ENCODE measurements at places on chromosomes 2 and 18.
A peak's percentile ranks its signal among the peaks of the same experiment; 100 is the strongest.

DNA sequence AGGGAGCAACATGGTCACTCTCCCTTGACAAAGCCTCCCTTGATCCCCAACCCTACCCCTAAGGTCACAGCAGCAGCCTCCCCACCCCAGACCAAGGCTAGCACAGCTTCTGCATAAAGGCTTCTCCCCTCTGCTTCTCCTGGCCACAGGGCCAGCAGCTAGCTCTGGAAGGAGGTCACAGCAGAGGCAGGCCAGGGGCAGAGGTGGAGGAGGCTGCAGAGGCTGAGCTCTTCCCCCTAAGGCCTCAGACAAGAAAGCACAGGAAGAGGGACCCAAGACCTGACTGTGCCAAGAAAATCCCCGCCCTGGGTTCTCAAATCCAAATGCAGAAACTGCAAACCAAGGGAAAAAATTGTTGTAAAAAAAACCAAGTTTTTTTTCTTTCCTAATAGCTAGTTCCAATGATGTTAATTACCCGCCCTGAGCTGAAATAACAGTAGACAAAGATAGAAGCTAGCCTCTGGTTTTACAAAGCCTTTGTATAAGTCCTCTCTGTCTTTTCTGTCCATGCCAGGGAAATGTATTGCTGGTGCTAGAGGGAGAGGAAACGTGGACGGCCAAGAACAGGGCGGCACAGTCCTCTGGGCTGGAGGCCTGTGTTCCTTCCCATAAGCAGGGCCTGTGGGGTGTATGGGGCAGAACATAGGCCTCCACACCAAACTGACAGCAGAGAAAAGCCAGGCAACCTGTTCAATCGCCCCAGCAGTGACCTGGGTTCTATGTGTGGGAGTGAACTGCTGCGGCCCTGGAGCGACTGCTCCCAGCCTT, 79.5 kb downstream of the POLR1A start:
- DNase-seq, result no peak

DNA sequence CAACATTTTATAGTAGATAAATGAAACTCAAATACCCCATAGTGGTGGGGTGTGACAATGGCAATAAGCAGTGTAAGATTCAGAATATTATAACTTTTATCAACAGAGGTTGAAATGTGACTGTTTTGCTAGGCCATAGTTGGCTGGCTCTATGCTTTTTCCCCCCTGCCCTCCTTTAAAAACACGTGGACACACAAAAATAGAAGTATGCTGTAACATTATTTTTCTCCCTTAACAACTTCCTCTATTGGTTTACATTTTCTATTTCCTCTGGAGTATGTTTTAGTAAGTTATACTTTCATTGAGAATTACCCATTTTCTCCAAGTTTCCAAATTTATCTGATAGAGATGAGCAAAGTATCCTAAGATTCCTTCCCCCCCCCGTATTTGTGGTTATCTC, 31.1 kb downstream of the NDUFAF7 start:
- no peak for DNase-seq

GRCh38 chr18:58996131-58996641, 131.5 kb downstream of the ZNF532 start:
- peak; percentile 94 for DNase-seq

DNA sequence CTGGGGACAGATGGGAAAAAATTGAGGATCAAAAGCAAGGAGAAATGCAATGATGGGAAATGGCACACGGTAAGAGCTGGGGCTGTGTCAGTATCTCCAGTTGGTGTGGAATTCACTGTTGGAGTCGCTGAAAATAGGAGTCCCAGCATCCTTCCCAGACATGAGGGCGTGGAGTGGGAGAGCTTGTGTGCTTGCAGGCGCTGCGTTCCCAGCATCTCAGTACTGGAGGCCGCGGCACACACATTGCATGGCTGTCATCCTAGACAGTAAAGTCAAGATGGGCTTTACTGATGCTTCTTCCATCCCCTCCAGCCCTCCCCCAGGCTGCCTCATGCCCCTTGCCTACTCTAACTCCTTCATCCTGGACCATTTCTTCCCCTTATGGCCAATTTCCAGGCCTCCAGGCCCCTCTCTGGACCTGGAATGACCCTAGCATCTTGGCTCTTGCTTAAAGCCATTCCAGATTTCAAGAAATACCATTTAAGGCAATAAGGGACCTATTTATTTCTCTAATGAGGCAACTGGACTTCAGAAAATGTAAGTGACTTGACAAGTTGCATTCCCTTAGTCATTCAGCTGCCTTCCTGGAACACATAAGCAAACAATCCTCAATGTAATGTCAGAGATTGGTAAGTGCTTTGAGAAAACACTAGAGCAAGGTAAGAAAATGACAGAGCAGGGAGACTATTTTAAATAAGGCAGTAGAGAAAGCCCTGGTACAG, 70.5 kb upstream of the TTC39C start:
- peak; percentile 34 for DNase-seq
